NCI-H1417 treated with DMSO at 0.1 percent for 48 hours (cell line): ENCODE measurements at places on chromosomes 5 and 9.

- DNase-seq = no peak
Measured at GRCh38 chr5:30099634-30100033, 1093.9 kb upstream of the CDH6 start.

DNA sequence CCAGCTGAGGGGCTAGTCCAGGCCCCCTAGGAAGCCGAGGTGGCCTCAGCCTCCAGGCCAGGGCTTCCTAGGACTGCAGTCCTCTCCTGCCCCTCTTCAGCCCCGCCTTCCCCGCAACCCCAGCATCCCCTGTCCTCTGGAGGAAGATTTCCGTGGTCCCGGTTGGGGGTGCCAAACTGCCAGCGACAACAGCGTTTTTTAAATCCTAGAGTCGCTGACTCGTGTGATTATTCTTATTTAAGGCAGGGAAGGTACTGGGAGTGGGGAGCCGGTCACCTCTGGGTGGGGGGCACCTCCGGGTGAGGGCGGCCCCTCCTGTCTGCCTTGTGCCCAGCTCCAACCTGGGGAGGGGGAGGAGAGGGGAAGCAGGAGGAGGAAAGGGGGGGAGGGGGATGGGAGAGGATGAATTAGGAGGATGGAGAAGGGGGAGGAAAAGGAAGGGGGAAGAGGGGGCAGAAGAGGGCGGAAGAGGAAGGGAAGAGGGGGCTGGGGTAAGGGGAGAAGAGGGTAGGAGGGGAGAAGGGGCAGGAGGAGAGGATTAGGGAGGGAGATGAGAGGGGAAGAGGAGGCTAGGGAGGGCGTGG, 173.1 kb upstream of the IER5L start:
- DNase-seq = no peak

DNA sequence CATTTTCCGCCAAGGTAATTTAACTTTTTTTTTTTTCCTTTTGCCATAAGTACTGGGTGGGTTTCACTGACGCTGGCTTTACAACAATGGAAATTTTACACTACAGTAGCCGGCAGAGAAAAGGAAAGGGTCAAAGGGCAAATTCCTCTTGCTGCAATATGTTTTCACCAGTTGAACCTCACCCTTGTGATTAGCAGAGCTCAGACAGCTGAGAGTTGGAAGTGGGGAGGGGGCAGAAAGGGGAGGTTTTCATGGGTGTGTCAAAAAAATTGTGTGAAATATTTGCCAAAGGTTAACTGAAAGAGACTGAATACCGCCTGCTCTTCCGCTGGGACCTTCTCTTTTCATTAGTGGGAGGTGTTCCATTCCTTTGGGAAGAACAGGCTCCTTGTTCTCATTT, 296.9 kb downstream of the ADAMTS6 start:
- DNase-seq = no peak

DNA sequence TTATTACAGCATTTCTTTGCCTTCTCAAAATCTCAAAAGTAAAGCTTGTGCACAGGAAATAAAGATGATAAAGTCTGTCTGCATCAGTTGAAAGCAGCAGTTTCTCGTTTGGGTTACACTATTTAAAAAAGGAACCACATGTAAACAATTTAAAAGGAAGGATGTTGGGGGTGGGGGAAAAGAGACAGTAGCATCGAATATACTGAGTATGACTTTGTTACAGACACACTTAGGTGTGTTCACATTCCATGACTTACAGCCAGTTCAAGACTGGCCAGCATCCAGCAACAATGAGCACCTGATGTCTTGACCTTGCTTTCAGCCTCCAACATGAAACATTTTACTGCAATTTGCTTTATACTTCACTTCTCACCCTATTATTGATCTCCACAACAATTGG, 8.7 kb downstream of the GAPT start:
- DNase-seq = no peak

GRCh38 chr5:164394686-164395194, 889.3 kb downstream of the MAT2B start:
- no peak for DNase-seq

- no peak for DNase-seq
Measured at GRCh38 chr9:106887066-106887465, 24.1 kb downstream of the ZNF462 start.

DNA sequence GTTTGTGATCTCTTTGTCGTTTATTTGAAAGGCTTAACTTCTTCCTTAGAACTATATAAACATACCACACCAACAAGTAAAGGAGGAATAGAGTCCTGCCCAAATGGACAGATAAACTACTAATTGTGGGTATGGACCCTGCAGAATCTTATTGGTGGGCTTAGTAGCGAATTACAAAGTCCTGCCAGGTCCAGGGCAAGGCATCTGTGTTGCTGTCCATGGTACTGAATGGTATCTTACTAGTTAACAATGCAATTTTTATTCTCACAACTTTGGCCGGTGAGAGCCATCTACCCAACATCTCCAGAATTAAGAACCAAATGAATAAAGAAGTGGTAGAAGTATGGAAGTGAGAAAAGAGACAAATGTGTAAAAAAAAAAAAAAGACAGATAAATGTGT, 1782.4 kb upstream of the WWC1 start:
- DNase-seq = no peak

- DNase-seq = no peak
Measured at GRCh38 chr9:113474360-113475028, 11.0 kb downstream of the RGS3 start.

DNA sequence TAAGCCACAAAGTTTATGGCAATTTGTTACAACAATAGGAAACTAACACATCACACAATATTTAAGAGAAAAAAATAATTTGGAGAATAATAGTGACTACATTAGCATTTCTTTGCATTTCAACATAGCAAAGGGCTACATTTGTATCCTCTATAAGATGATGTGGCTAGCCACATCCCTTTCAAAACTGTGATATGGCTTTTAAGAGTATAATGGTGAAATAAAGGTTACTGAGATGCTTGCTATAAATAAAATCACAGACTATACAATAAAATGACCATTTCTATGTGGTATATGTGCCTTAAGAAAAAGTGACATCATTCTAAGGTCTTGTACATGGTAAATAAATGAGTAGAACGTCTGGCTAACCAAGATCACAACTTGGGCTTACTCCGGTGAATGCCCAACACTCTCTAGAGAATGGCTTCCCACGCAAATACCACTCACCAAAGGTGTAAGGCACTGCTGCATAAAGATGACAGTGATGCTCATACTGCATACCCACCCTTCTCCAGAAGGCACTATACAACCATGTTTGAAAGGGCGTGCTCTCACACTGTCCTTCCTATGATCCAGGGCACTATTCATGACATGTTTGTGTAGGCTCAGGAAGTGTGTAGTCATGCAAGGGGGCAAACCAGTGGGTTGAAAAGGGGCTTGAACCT, 286.5 kb downstream of the MLLT3 start:
- no peak for DNase-seq

- no peak for DNase-seq
Measured at GRCh38 chr5:39148983-39149534, 70.3 kb downstream of the FYB1 start.

- no peak for DNase-seq
Measured at GRCh38 chr5:117455236-117456233, 880.9 kb upstream of the SEMA6A start.

DNA sequence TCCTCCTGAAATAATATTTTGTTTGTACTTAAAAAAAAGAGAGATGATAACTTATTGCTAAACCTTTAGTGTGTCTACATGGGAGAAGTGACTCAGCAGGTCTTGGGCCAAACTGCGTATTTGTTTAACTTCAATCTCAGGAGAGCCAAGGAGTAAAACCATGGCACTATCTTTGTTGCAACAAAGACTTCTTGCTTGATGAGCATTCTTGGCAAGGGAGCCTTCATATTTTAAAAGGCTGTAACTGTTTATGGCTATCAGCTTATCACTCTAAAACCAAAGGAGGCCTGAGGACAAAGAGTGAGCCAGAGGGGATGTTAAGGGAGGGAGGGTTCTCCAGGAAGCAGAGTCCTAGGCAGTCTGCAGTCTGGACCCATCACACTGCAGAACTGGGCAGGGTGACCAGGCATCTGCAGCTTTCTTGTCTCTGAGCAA, 216.2 kb upstream of the S1PR3 start:
- no peak for DNase-seq

- DNase-seq = no peak
Measured at GRCh38 chr9:103941104-103941503, 153.0 kb upstream of the SMC2 start.

GRCh38 chr9:33159777-33160127, 7.4 kb downstream of the B4GALT1 start:
- DNase-seq = no peak

DNA sequence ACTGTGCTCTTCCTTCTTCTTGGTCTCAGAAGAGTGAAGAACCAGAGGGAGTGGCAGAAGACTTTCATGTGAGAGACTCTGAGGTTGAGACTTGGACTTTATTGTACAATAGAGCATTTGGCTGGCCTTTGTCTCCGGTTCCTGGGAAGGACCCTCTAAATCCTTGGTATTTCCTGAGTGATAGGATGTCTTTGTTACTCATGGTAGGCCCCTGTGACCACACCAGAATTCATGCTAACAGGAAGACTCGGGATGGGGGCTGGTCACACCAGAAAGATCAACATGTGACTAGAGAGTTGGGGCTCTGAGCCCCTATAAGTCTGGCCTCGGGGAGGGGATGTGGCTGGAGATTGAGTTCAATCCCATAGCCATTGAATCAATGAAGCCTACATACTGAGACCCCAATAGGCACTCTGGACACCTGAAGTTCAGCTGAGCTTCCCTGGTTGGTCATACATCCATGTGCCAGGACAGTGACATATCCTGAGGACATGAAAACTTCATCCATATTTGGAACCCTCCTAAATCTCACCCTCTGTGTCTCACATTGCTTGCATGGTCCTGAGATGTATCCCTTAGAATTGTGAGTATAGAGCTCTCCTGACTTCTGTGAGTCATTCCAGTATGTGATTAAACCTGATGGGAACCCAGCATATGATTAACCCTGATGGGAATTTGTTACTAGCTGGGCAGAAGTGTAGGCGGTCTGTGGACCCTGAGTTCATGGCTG, 201.7 kb downstream of the GADD45G start:
- DNase-seq = no peak

DNA sequence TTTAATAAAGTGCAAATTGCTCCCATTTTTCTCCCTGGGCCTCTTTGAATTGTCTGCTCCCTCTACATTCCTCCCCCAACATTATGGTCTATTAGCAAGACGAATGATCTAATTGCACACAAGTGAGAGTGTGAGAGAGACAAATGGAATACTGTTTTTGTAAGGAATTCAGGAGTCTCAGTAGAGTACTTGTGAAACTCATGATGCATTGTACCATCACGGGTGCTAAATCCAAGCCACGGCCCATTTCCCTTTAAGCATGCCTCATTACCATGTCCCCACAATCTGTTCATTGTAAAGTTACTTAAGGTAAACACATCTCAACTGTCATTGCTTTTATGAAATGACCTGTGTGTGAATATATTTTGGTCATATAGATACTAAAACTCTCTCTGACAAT, 62.8 kb downstream of the CD180 start:
- no peak for DNase-seq

GRCh38 chr9:105963343-105964099, 269.2 kb downstream of the TMEM38B start:
- no peak for DNase-seq

DNA sequence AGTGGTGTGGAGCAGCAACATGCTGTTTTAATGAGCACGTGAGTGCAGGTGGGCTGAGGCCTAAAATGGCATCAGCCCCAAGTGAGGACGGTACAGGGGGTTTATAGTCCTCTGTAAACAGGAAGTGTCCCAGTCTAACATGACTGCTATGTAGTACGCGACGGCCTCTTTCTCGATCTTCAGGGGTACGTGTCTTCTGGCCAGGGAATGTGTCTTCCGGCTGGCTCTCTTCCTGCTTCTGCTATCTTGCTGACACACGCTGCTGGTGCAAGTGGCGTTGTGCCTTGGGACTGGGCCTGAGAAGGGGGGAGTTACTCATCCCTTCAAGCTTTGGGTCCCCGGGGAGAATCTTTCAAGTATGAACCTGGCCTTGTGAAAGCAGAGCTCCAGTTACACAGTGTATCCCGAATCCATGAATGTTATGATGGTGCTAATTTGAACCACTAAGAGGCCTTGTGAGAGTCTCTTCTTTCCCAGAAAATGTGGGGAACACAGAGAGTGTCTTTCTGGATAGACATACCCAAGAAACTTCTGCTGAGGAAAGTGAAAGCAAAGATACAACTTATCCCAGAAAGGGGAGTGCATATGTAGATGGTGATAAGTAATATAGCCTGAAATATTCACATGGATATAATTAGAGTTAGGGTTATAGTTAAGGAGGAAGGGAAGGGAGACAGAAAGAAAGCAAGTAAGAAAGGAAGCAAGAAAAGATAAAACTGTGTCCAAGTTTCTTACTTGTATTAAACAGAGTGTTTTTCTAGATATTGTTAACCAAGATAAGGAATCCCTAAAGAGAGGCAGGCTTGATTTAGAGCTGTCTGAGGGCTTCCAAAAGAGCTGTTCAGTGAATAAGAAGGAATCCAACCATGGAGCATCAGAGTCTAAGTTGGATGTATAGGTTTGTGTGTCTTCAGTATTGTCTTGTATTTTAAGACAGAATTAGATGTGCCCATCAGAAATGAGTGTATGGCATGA, 35.5 kb upstream of the ANXA2R start:
- DNase-seq = no peak

GRCh38 chr9:79584655-79584982, 12.9 kb downstream of the TLE4 start:
- DNase-seq = no peak

- DNase-seq = no peak
Measured at GRCh38 chr5:154221371-154221896, 30.9 kb downstream of the GALNT10 start.

DNA sequence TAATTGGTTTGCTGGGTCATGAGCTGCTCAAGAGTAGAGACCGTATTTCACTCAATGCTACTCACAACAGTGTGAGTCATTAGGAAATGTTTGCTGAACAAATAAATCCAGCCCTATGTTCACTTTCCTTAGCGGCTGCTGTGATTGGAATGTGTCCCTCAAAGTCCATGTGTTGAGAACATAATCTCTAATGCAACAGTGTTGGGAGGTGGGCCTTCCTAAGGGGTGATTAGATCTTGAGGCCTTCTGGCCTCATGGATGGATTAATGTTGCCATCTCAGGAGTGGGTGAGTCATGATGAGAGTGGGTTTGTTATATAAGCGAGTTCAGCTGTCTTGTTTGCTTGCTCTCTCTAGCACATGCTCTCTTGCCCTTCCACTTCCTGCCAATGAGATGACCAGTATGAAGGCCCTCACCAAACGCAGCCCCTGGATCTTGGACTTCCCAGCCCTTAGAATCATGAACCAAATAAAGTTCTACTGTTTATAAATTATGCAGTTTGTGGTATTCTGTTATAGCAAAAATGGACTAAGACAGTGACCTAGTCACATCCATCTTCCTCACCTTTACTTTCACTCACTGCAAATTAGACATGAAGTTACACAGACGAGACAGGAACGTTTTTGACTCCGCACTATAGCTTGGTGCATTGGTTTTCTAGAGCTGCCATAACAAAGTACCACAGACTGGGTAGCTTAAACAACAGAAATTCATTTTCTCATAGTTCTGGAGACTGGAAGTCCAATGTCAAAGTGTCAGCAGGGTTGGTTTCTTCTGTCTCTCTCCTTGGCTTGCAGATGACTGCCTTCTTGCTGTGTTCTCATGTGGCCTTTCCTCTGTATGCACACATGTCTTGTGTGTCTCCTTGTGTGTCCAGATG, 50.9 kb upstream of the FAM169A start:
- DNase-seq = no peak

- DNase-seq = no peak
Measured at GRCh38 chr5:7185742-7186141, 210.2 kb upstream of the ADCY2 start.
